NCI-H446 treated with DMSO at 0.1 percent for 48 hours (cell line): ENCODE measurements at places on chromosomes 1 and 21.
A peak's percentile ranks its signal among the peaks of the same experiment; 100 is the strongest.

GRCh38 chr1:89203166-89203565 lies 4.4 kb upstream of the GBP4 start:
- DNase-seq, result no peak

GRCh38 chr1:31099293-31100032 lies 33.9 kb upstream of the PUM1 start:
- DNase-seq, result no peak

DNA sequence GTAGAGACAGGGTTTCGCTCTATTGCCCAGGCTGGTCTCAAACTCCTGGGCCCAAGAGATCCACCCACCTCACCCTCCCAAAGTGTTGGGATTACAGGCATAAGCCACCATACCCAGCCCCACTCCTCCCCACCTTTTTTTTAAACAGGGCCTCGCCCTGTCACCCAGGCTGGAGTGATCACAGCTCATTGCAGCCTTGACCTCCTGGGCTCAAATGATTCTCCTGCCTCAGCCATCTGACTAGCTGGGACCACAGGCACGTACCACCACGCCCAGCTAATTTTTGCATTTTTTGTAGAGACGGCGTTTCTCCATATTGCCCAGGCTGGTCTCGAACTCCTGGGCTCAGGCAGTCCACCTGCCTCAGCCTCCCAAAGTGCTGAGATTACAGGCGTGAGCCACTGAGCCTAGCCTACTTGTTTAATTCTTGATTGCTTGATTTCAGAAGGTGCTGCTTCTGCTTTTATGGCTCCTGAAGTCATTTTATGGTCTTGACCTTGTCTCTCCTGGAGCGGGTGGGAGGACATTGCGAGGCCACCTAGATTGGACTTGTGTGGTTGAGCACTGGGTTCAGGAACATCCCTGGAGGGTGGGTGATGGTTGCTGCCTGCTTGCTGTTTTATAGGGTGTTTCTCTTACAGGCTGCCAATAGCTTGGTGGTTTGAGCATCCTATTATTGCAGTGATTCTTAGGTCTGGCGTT lies 81.9 kb downstream of the GALNT2 start:
- no peak for DNase-seq

DNA sequence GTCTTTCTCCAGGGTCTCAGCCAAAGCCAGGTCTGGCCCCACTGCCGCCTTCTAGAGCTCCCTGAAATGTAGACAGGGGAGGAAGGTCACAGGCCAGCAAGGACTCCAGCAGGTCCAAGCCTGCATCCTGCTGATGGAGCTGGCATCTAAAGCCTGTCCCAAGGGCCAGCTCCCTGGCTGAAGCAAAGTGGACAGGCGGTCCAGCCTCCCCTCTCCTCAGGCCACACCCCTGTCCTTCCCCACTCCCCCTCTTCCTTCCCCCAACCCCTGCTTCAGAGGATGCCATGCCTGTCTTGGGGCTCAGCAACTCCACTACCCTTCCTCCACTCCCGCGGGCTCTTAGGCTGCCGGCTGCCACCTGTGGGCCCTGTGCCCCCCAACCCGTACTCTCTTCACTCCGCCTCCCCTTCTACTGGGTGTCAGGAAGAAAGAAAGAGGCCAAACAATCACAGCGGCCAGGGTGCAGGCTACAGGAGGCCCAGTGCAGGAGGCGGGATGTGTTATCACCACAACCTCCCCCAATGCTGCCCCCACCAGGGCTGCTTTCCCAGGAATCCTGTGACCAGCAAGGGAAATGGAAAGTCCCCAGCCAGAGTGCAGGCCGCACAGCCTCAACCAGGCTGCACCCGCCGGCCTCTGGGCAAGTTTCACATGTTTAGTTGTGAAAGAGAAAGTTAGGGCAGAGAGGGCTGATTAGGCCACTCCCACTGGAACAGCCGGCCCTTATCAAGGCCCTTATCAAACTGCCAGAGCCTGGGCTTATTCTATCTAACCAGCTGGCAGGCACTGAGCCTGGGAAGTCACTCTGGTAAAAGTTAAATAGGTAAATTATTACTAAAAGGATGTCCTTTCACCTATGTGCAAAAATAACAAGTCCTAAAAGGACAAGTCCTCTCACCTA lies 34.1 kb downstream of the ACOT7 start:
- DNase-seq, result no peak

DNA sequence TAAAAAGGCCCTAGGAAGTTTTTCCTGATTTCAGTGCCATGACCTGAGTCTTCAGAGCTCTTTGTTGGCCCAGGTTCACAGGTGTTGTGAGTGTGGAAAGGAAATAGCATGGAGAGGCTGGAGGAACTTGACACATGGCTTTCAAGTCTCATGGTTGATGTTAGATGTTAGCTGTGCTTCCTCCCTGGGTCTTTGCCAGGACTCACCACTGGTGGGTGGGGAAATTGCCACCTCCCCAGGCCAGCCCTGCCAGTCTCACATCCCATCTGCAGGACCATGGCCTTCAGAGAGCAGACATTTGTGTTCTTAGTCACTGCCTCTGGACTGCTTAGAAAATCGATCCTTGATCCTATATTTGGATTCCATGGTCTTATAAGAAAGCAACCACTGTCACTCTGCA lies 383.2 kb downstream of the DISC1 start:
- no peak for DNase-seq

DNA sequence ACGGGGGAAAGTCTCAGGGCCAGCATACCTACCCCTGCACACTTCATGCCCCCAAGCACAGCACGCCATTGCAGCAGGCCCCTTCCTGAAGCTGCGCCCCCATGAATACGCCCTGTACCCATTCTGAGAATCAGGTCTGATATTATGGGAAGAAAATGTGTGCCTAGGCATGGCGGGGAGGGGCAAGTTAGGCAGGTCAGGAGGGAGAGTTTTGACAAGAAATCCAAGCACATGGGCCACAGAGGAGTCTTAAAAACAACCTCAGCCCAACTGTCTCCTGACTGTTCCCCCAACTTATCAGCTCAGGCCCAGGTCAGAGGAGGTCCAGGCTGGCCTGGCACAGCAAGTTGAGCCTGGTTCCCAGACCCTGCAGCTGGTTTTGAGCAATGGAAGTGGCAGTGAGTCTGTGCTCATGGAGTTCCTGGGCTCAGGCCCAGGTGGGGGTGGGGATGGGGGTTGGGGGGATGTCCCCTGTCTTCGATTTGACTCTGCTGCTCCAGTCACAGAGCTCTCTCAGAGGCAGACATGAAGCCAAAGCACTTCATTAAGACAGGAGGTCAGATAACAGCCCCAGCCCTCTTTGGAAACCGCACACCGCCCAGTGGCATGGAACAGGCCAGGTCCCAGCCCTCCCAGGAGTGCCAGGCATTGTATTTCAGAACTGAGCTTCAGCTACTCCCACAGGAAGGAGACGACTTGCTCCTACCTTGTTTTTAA lies 20.6 kb upstream of the BCAR3 start:
- DNase-seq, result peak; percentile 19

- no peak for DNase-seq
Observed at GRCh38 chr21:38796424-38796823, 9.3 kb upstream of the ETS2 start.

DNA sequence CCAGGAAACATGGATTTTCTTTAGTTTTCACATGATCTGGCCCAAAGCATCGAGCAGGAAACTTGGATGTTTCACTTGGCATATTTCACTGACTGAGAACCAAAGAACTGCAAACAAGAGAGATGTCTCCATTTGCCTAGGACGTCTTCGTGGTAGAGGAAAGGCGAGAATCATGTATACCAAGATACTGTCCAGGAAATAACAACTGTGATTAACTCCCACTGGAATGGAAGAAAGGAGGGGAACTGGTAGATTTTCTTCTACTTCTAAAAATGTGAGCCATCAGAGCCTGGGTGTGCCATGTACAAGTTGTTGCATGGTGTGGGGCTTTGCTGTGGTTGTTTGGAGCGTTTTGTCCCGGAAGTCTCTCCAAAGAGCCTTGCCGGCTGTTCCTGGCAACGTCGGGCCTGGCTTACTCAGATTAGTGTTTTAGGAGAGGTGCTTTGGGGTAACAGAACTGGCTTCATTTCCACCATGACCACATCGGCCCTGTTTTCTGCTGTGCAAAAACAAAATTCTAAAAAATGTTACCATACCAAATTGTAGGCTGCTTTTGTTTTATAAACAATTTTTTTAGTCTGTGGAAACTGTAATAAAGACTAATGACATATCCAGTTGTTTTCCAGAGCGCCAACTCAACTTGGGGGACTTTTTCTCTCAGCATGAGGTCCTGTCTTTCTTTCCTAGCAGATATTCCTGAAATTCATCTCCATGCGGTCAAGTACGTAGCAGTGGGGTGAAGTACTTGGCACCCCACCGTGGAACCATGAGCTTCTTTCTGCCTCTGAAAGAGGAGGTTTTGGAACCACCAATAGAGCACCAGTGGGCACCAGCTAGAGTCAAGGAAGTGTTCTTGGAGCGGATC lies 118.3 kb downstream of the TM2D1 start:
- no peak for DNase-seq

- DNase-seq, result no peak
Observed at GRCh38 chr1:7628273-7628672, 142.8 kb upstream of the VAMP3 start.

- DNase-seq, result no peak
Observed at GRCh38 chr1:36778740-36779139, 255.6 kb downstream of the GRIK3 start.

- no peak for DNase-seq
Observed at GRCh38 chr21:30713766-30714165, 4.8 kb downstream of the KRTAP21-3 start.

- no peak for DNase-seq
Observed at GRCh38 chr1:109990302-109990653, 5.7 kb downstream of the AHCYL1 start.

- DNase-seq, result no peak
Observed at GRCh38 chr1:5394111-5394510, 598.1 kb downstream of the NPHP4 start.

DNA sequence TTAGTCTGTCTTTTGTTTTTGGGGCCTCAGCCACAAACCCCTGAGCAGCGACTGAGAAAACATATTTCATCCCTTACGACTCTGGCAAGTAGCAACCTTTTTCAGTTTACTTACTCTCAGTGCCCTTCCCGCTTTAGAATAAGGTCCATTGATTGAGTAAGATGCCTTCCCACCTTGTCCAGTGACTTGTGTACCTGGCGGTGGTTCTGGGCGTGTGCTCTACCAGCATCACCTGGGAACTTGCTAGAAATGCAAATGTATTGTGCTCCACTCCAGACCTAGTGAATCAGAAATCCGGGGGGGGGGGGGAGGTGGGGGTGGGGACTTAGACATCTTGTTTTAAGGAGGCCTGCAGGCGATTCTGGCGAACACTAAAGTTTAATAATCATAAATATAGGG lies 72.1 kb downstream of the S1PR1 start:
- DNase-seq, result no peak

- no peak for DNase-seq
Observed at GRCh38 chr1:229430761-229431283, 3.1 kb downstream of the ACTA1 start.
